ENCODE measurements at places on chromosomes 12 and 14. TPM values are rescaled to one million over a fixed set of nuclear protein-coding genes. Genes with fewer than 3 reads are reported as not detected.

Gene SRRM4
- total RNA-seq = not detected

- peak; percentile 32 for DNase-seq
Measured at GRCh38 chr14:34340025-34340625, 121.9 kb downstream of the SPTSSA start.

Gene BMAL2
- total RNA-seq = 102 TPM

Gene CIDEB
- total RNA-seq = 3.9 TPM

Gene NANOG
- total RNA-seq = not detected

GRCh38 chr14:90858511-90858910 is 42.3 kb upstream of the TTC7B start:
- DNase-seq = no peak

DNA sequence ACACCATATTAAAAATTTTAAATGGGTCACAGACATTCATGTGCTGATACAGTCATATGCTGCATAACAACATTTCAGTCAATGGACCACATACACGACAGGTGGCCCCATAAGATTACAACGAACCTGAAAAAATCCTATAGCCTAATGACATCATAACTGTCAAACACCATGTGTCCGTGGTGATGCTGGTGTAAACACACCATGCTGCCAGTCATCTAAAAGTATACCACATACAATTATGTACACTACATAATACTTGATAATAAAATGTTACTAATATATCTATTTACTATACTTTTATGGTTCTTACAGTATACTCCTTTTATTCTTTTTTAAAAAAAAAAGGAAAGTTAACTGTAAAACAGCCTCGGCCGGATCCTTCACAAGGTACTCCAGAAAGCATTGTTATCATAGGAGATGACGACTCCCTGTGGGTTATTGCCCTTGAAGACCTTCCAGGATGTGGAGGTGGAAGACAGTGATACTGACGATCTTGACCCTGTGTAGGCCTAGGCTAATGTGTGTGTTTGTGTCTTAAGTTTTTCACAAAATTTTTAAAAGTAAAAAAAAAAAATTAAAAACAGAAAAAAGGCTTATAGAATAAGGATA is 5.0 kb upstream of the TDG start:
- no peak for DNase-seq

- DNase-seq = no peak
Measured at GRCh38 chr12:59075968-59076490, 155.7 kb upstream of the LRIG3 start.

GRCh38 chr12:92695056-92695455 is 7.7 kb upstream of the PLEKHG7 start:
- no peak for DNase-seq

DNA sequence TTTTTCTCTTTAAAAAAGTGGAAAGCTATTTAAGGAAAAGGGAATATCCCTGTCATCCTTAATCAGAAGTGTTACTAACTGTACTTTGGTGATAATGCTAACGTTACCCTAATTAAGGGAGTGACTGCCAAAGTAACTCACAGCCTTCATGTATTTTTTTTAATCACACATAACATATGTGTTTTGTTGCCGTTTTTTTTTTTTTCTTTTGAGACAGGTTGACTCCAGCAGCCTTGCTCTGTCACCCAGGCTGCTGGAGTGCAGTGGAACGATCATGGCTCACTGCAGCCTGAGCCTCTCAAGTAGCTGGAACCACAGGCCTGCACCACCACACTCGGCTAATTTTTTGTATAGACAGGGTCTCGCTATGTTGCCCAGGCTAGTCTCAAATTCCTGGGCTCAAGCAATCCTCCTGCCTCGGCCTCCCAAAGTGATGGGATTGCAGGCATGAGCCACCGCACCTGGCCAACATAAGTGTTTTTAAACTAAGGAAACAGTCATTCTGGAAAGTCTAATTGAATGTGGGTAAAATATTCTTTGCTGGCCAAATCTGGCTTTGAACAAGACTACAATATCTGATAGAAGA is 56.5 kb downstream of the HECTD4 start:
- DNase-seq = no peak

DNA sequence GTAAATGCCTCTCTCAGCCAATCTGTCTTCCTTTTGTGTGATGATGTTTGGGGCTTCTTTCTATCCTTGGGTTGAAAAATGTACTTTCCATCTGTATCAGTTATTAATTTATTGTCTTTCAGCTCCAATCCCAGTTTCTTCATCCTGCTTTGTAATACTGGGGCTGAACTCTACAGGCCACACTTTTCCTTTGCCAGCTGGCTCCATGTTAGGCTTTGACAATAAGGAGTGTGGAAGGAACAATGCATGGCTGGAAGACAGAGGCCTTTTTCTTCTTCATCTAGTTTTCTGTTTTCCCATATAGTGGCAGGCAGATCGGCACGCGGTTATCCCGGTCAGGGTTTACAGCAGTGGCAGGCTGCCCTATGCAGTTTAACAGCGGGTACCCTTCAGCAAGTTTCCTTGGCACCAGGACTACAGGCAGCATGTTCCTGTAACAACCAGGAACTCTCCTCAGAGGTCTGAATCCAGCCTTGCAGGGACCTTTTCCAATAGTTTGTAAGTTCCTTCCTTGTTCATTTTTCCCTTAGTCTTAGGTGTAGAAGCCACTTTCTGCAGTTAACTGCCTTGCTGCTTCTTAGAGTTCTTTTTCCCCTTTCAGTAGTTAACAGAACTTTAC is 38.5 kb upstream of the CRACR2A start:
- no peak for DNase-seq

Gene GPR84
- 0.13 TPM for total RNA-seq

- DNase-seq = peak; percentile 48
Measured at GRCh38 chr12:56839915-56840325, 76.8 kb downstream of the HSD17B6 start.
